ENCODE measurements at places on chromosomes 4 and X.
A peak's percentile ranks its signal among the peaks of the same experiment; 100 is the strongest.

- DNase-seq = no peak
- no peak overlapping the region for H3K4me3 ChIP-seq
- H3K36me3 ChIP-seq = no peaks in the 10 kb centered on the region
- no peak overlapping the region for H3K27ac ChIP-seq
- H3K27me3 ChIP-seq = no peaks in the 10 kb centered on the region
- H3K4me1 ChIP-seq = no peaks in the 10 kb centered on the region
These were observed 175.4 kb downstream of the FAT4 start for GRCh38 chr4:125489952-125490690.

GRCh38 chr4:182671749-182672148 lies 245.4 kb downstream of the DCTD start:
- no peaks in the 10 kb centered on the region for H3K4me1 ChIP-seq
- H3K4me3 ChIP-seq = no peak overlapping the region
- DNase-seq = no peak
- no peaks in the 10 kb centered on the region for H3K27me3 ChIP-seq
- H3K36me3 ChIP-seq = no peaks in the 10 kb centered on the region

DNA sequence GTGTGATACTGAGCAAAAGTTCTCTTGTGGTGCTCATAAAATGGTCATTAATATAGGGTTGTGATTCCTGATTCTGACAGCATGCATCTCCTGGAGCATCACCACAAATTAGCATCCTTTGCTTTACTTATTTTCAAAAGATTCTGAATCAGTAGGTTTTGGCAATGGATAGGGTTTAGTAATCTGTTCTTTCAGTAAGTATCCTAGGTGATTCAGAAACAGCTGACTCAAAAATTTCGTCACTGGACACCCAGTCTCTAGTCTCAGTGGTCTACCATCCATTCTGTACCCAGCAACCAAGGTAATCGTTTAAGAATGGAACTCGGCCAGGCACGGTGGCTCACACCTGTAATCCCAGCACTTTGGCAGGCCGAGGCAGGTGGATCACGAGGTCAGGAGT lies 4.1 kb downstream of the CBLL2 start:
- H3K36me3 ChIP-seq = no peaks in the 10 kb centered on the region
- no peaks in the 10 kb centered on the region for H3K4me1 ChIP-seq
- no peak for DNase-seq
- H3K4me3 ChIP-seq = no peak overlapping the region
- H3K27me3 ChIP-seq = no peaks in the 10 kb centered on the region
- no peak overlapping the region for H3K27ac ChIP-seq

DNA sequence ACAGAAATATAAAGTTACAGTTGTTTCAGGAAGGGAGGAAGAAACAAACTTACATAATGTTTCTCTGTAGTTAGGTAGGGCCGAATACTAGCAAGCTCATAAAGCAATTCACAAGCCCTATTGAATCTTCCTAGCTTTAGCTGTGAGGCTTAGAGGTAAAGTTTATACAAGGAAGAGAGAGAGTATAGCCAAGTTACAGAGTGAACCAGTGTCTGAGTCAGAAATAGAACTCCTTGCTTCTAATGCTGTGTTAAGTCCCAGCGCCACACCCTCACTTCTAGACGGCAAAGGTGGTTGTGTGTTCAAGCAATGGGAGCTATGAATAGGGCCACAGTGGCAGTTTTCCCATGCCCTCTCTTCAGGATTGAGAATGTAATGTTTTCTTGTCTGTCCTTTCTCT lies 6.1 kb downstream of the LPAR4 start:
- no peaks in the 10 kb centered on the region for H3K27me3 ChIP-seq
- peak overlapping the region; percentile 62 for H3K27ac ChIP-seq
- no peaks in the 10 kb centered on the region for H3K36me3 ChIP-seq
- H3K4me3 ChIP-seq = peak overlapping the region; percentile 17
- H3K4me1 ChIP-seq = peaks cover 38% of the 10 kb centered on the region

- H3K4me1 ChIP-seq = no peaks in the 10 kb centered on the region
- no peak overlapping the region for H3K4me3 ChIP-seq
- H3K27ac ChIP-seq = no peak overlapping the region
- H3K36me3 ChIP-seq = no peaks in the 10 kb centered on the region
- no peak for DNase-seq
These were observed 8.7 kb downstream of the FABP2 start for GRCh38 chr4:119313237-119313636.

DNA sequence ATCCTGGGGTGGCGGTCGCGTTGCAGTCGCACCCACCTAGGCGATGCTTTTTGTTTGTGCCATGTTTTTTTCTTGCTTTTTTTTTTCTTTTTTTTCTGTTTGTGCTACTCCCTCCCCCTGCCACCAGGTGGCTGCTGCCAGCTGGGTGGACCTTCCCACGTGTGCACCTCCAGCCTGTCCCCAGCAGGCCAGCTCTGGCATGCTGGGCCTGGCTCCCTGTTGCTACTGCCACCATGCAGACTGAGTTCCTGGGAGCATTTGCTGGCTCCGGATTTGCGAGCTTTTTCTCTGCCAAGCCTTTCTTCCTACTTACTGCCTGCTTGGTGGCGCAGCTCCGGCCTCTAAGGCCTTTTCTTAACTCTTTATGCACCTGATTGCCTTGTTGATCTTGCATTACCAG lies 161.2 kb upstream of the WDFY3 start:
- H3K27me3 ChIP-seq = no peaks in the 10 kb centered on the region
- H3K4me3 ChIP-seq = no peak overlapping the region
- DNase-seq = peak; percentile 50
- no peaks in the 10 kb centered on the region for H3K36me3 ChIP-seq

DNA sequence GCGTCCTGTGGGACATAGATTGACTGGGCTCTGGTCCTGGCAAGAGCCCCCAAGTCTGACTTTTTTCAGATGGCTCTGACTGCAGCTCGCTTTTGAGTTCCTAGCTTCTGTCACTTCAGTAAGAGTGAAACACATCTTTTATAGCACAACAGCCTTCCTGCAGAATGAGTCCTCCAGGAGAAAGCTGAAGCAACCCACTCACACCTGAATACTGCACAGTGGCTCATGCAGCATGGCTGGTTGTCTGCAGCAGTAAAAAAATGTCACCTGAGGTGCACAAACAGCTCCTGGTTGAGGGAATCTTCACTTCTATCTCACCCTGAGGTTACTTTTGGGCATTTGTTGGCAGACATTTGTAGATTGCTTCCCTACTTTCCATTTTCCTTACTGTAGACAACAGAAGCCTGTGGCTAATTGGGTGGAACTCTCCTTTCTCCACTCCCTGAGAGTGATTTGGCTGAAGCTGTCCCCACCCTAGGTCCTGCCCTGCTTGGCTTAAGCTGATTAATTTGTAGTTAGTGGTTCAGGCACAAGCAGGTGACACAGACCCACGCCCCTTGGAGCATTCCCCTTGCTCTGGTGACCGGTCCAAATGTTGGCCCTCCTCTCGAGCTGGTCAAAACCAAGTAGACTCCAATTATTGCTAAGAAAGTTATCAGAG lies 99.7 kb downstream of the NPNT start:
- H3K4me3 ChIP-seq = no peak overlapping the region
- no peaks in the 10 kb centered on the region for H3K36me3 ChIP-seq
- DNase-seq = no peak
- H3K4me1 ChIP-seq = no peaks in the 10 kb centered on the region
- H3K27ac ChIP-seq = no peak overlapping the region
- H3K27me3 ChIP-seq = no peaks in the 10 kb centered on the region

- no peaks in the 10 kb centered on the region for H3K27me3 ChIP-seq
- no peaks in the 10 kb centered on the region for H3K36me3 ChIP-seq
- H3K4me1 ChIP-seq = no peaks in the 10 kb centered on the region
These were observed 587.1 kb upstream of the CPEB2 start for GRCh38 chr4:14415146-14415545.

DNA sequence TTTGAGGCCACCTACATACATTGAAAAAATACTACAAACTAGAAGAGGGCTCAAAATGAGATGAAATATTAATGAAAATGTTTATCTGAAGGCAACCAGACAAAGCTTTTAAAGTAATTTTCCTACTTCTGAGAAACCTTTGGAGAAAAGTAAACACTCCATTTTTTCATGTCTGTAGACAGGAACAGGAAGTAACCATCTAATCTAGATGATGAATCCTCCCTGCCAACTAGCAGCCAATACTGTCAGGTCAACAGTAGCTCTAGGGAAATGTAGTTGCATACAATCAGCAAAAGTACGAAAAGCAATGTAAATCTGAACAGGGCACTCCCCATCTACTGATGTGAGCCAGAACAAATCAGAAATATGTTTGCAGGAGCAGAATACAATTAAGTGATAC lies 49.0 kb downstream of the AMMECR1 start:
- no peaks in the 10 kb centered on the region for H3K36me3 ChIP-seq
- no peaks in the 10 kb centered on the region for H3K27me3 ChIP-seq
- H3K4me1 ChIP-seq = no peaks in the 10 kb centered on the region
- no peak overlapping the region for H3K4me3 ChIP-seq

GRCh38 chr4:77711469-77711868 lies 105.8 kb downstream of the CXCL13 start:
- DNase-seq = no peak
- no peak overlapping the region for H3K4me3 ChIP-seq
- no peaks in the 10 kb centered on the region for H3K4me1 ChIP-seq
- H3K36me3 ChIP-seq = peaks cover 11% of the 10 kb centered on the region
- H3K27ac ChIP-seq = no peak overlapping the region

DNA sequence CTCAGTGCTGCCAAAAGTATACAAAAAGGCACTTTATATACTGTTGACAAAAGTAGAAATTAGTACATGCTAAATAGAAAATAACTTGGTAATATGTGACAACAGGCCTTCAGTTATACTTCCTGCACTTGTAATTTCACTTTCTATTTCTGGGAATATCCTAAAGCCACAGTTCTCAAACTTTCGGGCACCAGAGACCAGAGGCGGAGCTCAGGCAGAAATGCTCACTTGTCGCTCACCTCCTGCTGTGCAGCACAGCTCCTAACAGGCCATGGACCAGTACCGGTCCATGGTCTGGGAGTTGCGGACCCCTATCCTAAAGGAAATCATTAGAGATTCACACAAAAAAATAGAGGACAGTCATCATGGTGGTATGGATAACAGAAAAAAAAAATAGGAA lies 25.7 kb downstream of the ACSL4 start:
- H3K27ac ChIP-seq = no peak overlapping the region
- H3K27me3 ChIP-seq = no peaks in the 10 kb centered on the region
- peaks cover 30% of the 10 kb centered on the region for H3K4me1 ChIP-seq
- peak overlapping the region; percentile 32 for H3K4me3 ChIP-seq
- peak; percentile 14 for DNase-seq
- no peaks in the 10 kb centered on the region for H3K36me3 ChIP-seq

GRCh38 chrX:153767674-153768055 lies 3.6 kb downstream of the PLXNB3 start:
- no peak for DNase-seq
- H3K36me3 ChIP-seq = no peaks in the 10 kb centered on the region

GRCh38 chr4:48065587-48066052 lies 49.0 kb downstream of the NIPAL1 start:
- no peak for DNase-seq
- no peaks in the 10 kb centered on the region for H3K4me1 ChIP-seq
- no peak overlapping the region for H3K27ac ChIP-seq
- no peak overlapping the region for H3K4me3 ChIP-seq

DNA sequence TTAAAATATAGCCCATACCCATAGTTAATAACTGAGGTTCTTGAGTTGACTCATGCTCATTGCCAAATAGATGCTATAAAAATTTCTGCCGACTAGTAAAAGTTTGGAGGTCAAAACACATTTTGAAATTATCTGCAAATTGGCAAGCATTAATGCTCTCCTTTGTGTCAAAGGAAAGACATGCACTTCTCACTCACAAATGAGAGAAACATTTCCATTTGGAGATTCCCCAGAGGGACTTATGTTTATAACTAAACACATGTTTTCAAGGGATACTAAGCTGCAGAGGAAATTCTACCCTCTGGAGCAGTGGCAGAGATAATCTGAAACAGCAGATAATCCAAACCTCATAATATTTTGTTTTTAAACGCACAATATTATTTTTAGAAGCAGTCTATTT lies 45.7 kb upstream of the CCDC160 start:
- H3K27me3 ChIP-seq = no peaks in the 10 kb centered on the region
- H3K36me3 ChIP-seq = no peaks in the 10 kb centered on the region
- no peak overlapping the region for H3K4me3 ChIP-seq
- no peak for DNase-seq
- peaks cover 9% of the 10 kb centered on the region for H3K4me1 ChIP-seq
- H3K27ac ChIP-seq = no peak overlapping the region

DNA sequence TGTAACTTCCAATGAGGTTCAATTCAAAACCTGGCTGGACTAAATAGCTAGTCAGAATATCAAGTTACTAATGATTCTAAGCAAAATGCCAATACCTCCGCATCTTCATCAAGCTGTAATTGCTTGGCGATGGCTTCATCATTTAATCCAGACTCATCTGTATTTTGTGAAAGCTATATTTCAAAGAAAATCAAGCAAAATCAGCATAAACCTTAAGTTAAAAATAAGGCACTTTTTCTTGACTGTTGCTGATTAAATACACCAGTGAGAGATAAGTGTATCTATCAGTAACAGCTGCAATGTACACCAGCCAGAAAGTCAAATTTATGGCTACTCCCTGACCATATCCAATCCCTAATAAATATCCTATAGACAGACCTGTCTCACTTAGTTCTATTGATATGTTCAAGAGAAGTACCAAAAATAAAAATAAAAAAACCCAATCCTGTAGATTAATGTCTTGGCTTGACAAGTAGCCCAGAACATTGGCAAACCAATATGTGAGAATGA lies 39.6 kb downstream of the RFC1 start:
- H3K4me3 ChIP-seq = no peak overlapping the region
- no peaks in the 10 kb centered on the region for H3K4me1 ChIP-seq
- H3K36me3 ChIP-seq = peaks cover 30% of the 10 kb centered on the region

DNA sequence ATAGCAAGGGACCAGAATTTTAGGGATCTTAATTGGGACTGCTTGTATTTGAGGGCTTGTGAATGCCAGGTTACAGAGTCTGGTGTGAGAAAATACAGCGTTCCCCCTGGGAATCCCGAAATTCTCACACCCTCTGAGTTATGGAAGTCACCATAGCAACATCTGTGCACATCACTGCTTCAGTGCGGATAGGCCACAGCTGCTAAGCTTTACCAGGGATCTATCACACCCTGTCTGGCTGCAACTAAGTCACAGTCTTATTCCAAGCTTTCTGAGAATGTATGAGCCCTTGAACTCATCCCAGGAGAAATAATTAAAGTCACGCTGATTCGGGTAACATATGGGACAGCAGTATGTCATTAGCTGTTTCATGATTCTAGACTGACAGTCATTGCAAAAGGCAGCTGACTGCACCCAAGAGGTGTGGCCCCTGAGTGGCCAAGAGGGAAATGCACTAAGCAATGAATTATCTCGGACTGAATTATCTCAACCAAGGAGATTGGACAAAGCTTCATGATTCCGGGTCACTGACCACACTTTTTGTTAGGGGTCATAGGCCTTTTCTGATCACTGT lies 46.7 kb upstream of the BTC start:
- H3K27me3 ChIP-seq = no peaks in the 10 kb centered on the region
- no peak for DNase-seq
- no peaks in the 10 kb centered on the region for H3K4me1 ChIP-seq
- H3K27ac ChIP-seq = no peak overlapping the region
- H3K4me3 ChIP-seq = no peak overlapping the region
- no peaks in the 10 kb centered on the region for H3K36me3 ChIP-seq

- no peaks in the 10 kb centered on the region for H3K36me3 ChIP-seq
- H3K27me3 ChIP-seq = no peaks in the 10 kb centered on the region
- no peak overlapping the region for H3K4me3 ChIP-seq
- peak; percentile 64 for DNase-seq
- H3K27ac ChIP-seq = peak overlapping the region; percentile 63
- H3K4me1 ChIP-seq = peaks cover 47% of the 10 kb centered on the region
These were observed 605.1 kb downstream of the BCOR start for GRCh38 chrX:39492497-39493162.
